ENCODE measurements at places on chromosomes 16 and 17.

GRCh38 chr16:7137560-7138330 is 194.9 kb upstream of the RBFOX1 start:
- DNase-seq: no peak

- no peak for DNase-seq
Observed at GRCh38 chr17:3529817-3530741, 27.5 kb downstream of the TRPV3 start.

DNA sequence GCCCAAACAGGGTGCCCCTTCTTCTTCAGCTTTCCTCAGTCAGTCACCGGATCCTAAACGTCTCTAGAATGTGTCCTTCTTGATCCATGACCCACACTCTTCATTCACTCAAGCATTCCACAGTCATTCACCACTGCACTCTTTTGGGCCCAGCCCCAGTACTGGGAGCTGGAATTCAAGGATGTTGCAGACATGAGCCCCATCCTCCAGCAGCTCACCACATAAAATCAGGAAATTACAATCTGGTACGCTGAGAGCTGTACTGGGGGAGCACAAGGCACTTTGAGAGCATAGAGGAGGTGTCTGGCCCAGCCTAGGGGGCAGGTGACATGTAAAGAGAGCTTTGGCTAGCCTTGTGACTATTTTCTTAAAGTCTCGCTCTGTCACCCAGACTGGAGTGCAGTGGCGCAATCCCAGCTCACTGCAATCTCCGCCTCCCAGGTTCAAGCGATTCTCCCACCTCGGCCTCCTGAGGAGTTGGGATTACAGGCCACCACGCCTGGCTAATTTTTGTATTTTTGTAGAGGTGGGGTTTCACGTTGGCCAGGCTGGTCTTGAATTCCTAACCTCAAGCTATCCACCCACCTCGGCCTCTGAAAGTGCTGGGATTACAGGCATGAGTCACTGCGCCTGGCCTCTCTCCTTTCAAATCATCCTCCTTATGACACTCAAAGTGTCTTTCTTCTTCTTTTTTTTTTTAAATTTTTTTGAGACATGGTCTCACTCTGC is 18.7 kb downstream of the CES4A start:
- DNase-seq: no peak

DNA sequence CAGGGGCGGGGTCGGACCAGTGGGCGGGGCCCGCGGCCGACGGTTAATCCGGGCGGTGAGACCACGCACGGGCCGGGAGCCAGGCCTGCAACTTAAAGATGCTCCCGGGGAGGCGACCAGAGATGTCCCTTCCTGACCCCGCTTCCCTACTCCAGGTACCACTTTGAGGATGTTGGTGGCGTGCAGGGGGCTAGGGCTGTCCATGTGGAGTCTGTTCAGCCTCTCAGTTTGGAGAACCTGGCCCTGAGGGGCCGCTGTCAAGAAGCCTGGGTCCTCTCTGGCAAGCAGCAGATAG is 580 bp downstream of the RANGRF start:
- no peak for DNase-seq

- no peak for DNase-seq
Observed at GRCh38 chr16:65116216-65116615, 5.6 kb downstream of the CDH11 start.

DNA sequence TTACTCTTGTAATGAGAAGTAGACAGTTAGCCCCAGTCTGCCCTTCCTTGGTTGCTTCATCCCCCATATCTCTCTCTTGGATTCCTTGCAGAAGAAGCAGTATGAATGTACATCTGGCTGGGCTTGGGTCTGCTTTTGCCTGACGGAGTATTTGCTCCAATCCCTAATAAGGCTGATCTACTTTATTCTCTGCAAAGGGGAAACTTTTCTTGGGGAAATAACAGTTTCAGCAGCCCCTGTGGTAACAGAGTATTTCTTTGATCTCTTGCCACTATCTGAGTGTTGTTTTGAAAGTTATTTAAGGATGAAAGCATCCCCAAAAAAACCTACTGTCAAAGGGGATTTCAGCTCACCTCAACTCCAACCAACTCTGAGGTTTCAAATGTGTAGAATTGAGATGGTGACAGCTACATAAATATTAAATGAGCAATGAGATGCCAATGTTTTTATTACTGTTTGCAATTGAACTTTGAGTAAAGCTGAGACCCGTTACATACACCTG is 168.9 kb upstream of the NOG start:
- no peak for DNase-seq

- DNase-seq: no peak
Observed at GRCh38 chr17:5885336-5885735, 184.8 kb upstream of the WSCD1 start.

GRCh38 chr17:9004132-9004960 is 17.0 kb upstream of the NTN1 start:
- no peak for DNase-seq

DNA sequence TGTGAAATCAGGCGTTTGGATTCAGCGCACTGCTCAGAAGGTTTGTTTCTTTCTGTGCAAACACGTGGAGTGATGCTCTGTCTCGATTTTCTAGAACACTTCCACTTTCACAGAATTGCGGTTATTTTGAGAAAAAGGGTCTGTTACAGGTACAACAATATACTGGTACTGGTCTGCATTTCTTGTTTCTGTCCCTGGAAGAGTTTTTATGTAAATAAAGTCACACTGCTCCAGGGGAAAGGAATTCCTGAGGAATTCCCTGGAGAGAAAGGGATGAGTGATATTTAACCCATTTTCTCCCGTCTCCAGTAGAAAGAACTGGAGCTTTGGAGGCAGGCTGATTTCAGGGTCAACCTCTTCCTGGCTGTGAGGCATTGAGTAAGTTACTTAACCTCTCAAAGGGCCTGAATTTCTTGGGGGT is 16.2 kb upstream of the RMI2 start:
- DNase-seq: no peak

- DNase-seq: no peak
Observed at GRCh38 chr17:38424297-38424972, 3.8 kb upstream of the ARHGAP23 start.

Data from NCI-H2081 treated with DMSO at 0.1 percent for 48 hours (cell line).